ENCODE measurements at places on chromosomes 1 and 21.

DNA sequence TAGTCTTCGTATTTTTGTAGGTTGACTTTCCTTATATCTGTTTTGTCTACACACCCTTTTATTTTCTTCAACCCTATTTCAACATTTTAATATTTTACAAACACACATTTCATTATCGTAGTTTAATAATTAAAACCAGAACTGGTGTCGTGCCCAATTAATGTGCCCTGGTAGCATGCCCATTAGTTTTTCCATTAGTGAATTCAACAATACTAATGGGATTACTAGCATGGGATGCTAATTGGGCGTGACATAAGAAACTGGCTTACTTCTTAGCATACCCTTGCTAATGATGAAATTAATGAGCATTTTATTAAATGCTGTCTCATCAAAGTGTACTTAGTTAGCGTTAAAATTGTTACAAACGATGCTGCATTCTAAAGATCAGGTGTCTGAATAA is 332.7 kb downstream of the USH2A start:
- no peak for DNase-seq

GRCh38 chr1:155091071-155092051 is 12.7 kb downstream of the EFNA3 start:
- peak; percentile 35 for DNase-seq

- DNase-seq: no peak
Observed at GRCh38 chr1:113934511-113935055, 5.5 kb downstream of the HIPK1 start.

DNA sequence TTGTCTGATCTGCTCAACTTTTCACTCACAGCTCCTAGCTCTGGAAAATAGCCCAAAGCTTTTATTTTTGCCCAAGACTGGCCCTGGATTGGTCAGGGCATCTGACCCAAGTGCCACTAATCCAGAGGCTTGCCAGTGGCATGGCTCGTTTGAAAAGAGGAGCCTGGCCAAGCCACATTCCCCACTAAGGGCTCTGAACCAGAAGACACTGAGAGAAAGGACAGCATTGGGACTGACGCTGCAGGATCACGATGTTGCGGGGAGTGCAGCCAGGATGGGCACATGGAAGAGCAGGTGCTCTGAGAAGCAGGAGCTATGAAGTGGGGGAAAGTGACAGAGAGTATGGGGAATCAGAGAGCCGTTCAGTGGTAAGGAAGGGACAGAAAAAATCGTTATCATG is 44.9 kb upstream of the TSPAN2 start:
- DNase-seq: no peak

DNA sequence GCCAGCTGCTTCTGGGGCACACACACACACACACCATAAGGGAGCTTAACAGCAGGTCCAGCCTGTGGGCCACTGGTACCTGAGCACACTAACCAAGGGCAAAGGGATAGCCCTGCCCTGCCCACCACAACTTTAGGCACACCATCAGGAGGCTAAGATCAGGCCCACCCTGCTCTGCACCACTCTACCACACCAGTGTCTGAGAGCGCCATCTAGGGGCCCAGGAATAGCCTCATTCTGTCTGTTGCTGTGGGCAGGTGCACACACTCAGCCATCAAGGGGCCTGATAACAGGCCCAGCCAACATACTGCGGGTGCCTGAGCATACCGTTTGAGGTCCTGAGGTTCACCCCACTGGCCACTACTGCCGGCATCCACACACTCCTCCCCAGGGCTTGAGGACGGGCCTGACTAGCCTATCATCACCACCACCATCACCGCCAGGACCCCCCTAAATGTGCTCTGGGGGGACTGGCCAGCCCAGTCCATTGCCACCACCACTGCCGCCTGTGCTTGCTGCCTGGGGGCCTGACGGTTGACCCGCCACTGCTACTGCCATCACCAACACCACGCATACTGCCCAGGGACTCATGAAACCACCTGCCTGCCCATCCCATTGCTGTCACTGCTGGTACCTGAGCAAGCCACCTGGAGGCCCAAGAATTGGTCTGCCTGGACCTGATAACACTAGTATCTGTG is 31.3 kb downstream of the NSL1 start:
- peak; percentile 3 for DNase-seq

Data from fibroblast of gingiva (primary cell).